Myocyte (in vitro differentiated cells): ENCODE measurements at places on chromosomes 6 and 20. TPM values are rescaled to one million over a fixed set of nuclear protein-coding genes. Genes with fewer than 3 reads are reported as not detected.

DNA sequence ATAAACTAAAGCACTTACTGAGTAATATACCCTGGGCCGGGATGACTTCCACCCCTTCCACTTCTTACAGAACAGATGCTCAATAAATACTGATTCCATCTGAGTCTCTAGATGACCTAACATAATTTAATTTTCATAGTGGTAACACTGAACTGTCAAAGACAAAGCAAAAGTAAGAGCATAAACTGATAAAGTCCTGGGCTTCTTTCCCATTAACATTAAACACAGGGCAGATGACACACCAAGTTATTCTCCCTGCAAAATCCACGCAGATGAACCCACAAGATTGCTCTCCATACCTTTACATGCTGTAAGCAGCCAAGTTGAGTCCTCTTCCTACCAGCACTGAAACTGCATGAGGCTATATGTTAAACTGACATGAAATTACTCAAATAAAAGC, 27.1 kb downstream of the AGPAT4 start:
- DNase-seq: no peak

GRCh38 chr6:96469312-96469711, 52.3 kb upstream of the UFL1 start:
- no peak for DNase-seq

- no peak for DNase-seq
These were observed 57.0 kb downstream of the ADNP start for GRCh38 chr20:50874111-50874757.

DNA sequence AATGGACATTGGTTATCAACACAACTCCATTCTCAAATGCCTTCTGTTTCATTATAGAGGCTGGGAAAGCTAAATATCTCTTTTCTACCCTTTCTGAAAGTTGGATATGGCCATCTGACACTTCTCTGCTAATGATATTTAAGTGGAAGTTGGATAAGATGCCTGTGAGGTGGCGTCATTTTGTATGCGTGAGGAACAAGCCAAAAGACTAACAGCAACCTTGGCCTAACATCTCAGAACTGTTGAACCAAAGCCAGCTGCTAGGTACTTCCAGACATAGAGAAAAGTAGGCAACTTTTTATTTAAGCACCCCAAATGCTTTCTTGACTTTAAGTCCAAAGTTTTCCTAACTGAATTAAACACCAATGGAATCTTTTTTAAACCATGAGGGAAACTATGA, 708.4 kb downstream of the CD109 start:
- DNase-seq: no peak

ALDH5A1 gene
- 1.2 and 1.4 TPM in 2 replicates for total RNA-seq

DNA sequence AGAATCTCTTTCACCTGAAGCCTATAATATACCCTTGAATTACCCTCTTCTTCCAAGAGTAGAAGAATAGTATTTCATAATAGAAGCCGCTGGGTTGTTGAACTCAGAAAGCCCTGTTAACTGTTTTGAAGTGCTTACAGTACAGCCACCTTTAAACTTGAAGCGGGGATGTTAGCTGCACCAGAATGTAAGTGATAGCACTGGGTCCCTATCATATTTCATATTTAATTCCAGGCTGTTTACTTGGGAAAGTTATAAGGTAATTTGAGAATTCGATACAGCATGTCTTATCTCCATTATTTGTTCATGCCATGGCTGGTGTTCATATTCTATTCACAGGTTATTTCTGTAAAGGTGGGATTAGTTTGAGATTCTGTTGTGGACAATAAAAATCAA, 63.5 kb upstream of the VSTM2L start:
- no peak for DNase-seq

ACOT13 gene
- total RNA-seq: 11.6 and 13.1 TPM in 2 replicates

GRCh38 chr20:8126181-8126580, 5.9 kb upstream of the PLCB1 start:
- DNase-seq: no peak

DNA sequence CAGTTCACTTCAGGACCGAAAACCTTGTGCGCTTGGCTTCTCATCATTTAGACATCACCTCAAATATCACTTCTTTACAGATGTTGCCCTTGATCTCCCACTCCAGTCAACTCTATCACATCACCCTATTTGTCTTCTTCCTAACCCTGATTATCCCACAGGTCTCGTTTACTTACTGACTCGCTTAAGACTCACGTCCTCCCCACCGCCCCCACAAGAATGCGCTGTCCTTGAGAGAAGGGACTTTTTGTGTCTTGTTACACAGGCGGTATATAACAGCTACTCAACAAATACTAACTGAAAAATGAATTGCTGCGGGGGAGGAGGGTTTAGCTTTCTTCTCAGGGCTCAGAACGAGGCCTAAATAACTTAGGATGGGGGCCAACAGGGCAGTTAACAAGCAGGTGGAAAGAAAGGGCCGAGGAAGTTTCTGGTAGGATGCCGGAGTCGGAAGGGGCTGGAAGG, 527 bp downstream of the TOMM34 start:
- DNase-seq: peak; percentile 53

DNA sequence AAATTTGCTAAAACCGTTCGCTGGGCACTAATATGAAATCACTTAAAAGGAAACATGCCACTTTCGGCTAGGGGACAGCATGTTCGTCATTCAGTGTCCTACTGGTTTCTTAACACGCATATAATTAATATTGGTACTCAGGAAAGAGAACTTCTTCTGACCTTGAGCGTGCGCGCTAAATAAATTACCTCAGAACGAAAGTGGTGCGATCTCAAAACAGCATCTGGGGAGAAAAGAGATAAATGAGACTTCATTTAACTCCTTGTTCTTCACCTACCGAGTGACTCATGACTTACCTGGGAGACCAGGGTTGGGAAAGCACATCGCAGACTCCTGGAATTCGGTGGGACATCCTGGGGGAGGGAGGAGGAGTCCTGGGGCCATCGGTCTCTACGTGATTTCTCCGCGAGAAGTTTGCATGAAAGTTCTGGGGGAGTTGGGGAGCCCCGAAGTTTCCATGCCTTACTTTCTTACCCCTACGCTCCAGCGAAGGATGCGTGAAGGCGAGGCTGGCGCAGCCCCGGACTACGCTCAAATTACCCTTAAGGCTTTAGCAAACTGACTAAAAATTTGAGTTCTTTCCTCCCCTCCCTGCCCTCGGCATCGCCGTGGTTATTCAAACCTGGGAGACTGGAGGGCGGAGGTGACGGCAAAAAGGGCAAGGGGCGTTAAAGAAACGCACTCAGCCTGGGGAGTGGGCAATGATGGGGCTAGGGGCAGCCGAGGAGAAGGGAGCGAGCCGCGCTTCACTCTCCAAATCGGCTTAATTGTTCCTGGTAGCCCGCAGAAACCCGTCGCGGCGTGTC, 1.1 kb upstream of the BEND6 start:
- DNase-seq: no peak

GRCh38 chr6:93266116-93266817, 153.1 kb downstream of the EPHA7 start:
- no peak for DNase-seq

NHLRC1 gene
- total RNA-seq: 3.4 and 4.1 TPM in 2 replicates

CYP21A2 gene
- not detected in 2 replicates for total RNA-seq
